Thoracic aorta (tissue), 2 donors: ENCODE measurements at places on chromosomes 1 and 21.

DNA sequence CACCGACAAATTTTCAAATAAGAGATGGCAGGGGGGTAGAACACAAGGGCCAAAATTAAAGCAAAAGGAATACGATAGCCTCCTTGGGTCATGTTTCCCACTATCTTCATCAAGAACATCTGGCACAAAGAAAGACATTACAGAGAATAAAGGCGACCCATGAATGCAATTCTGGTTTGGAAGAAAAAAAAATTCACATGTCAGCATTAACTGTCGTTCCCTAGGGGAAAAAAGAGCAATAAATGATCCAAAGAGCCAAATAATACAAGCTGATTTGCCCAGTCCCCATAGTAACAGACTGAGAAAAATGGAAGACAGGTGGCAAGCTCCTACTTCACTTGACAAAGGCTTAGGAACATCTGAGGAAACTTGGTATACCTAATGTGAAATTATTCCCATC lies 4.5 kb downstream of the STIL start:
- no peak for DNase-seq

DNA sequence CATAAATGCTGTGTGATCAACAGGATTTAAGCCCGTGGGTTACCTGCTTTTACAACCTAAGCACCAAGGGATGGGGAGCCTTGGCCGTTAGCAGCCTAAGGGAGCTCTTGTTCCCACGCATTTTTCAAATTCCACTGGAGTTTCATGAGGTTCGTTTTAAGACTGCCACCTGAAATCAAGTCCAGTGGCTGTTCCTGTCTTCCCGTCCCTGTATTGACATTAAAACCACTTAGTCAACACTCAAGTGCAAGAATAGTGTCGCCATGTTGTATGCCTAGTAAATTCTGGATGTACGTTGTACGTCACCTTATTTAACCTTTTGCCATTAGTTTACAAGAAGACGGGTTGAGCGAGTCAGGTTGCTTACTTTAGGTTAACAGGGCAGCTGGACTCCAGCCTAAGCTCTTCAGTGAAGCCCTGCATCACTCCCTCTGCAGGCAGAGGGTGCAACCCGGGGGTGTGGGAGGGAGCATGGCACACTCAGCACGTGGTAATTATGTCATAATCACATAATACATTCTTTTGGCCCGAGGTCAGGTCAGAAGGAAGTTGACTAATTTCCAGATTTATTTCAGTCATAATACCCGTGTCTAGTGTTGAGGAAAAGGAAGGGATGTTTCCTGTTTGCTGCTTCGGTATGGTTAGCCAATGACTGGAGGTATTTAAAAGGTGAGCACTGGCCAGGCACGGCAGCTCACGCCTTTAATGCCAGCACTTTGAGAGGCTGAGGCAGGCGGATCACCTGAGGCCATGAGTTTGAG lies 42.5 kb downstream of the CNST start:
- DNase-seq = peak; percentile 9

DNA sequence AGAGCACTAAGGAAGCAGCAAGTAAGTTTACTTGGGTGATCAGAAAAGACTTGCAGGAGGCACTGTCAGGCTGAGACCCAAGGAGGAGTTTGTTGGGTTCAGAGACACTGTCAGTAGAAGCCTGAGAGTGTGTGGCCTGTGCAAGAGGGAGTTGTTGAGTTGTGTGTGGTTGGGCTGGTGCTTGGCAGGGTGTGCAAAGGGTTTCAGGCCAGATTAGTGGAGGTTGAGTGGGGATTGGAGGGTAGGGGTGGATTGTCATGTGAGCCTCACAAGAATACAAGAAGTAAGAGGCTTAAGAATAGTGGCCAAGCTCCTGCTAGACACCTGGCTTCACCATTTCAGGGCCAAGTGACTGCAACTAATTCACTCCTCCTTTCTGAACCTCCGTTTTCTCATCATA lies 8.9 kb upstream of the KIF21B start:
- no peak for DNase-seq

DNA sequence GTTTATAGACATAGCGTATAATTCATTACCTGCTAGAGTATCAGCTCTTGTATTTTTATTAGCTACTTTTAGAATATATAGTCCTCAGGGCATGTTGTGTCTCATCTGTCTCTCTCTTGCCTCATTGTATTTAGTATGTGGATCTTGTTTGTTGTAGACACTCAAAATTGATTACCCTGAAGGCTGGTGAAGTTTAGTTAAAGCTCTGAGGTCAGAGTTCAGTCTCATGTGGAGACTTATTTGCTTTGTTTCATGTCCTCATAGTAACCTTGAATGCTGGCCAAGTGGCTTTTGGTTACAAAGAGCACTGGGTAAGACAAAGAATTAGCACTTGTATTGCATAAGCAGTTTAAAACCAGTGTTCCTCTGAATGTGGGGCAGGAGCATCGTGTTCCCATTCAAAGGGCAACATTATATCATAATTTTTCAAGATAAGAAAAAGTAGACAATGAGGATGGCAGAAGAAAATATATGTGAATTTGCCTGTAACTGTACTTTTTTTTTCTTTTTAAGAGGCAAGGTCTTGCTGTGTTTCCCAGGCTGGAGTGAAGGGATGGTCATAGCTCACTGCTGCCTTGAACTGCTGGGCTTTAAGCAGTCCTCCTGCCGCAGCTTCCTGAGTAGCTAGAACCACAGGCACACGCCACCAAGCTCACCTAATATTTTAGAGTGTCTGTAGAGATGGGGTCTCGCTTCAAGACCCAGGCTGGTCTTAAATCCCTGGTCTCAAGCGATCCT lies 17.4 kb downstream of the CNST start:
- no peak for DNase-seq

DNA sequence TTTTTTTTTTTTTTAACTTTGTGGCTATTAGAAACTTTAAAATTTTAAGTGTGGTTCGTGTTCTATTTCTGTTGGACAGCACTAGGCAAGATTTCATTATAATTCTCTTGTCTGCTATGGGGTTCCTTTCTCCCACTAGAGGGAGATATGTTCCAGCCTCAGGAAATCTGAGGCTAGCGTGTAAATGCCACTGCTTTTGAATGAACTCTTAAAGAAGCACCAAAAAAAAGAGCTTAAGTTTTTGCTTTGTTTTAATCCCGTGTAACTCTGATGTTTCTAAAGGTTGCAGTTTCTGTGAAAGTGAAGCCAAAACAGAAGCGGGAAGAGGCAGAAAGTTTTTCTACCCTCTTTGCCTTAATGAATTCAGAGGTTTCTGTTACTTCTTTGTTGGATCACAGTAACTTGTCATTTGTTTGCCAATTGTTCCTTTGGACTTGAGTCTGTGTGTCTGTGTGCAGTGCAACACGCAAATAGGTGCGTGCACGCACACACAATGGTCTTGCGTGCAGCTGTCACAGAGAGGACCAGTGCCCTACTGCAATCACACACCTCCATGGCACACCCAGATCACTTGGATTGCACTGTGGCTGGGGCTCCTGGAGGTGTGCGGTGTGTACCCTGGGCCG lies 32.3 kb downstream of the HHAT start:
- DNase-seq = no peak

GRCh38 chr1:65109487-65109886 lies 38.5 kb upstream of the AK4 start:
- no peak for DNase-seq

- DNase-seq = no peak
Observed at GRCh38 chr1:82901118-82901517, 1097.8 kb downstream of the TTLL7 start.

DNA sequence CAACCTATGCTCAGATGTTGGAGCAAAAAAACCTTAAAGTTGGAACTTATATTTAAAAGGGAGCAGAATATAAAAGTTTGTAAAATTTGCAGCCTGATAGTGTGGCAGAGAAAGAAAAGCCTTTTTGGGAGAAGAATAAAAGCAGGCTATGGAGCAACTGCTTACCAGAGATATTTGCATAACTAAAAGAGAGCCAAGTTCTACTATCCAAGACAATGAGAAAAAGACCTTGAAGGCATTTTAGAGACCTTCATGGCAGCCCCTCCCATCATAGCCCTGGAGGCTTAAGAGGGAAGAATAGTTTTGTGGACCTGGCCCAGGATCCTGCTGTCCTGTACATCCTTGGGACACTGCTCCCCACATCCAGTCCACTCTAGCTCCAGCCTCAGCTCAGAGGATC lies 312.5 kb upstream of the ZRANB2 start:
- DNase-seq = no peak

GRCh38 chr1:25567710-25568089 lies 24.3 kb downstream of the LDLRAP1 start:
- no peak for DNase-seq

DNA sequence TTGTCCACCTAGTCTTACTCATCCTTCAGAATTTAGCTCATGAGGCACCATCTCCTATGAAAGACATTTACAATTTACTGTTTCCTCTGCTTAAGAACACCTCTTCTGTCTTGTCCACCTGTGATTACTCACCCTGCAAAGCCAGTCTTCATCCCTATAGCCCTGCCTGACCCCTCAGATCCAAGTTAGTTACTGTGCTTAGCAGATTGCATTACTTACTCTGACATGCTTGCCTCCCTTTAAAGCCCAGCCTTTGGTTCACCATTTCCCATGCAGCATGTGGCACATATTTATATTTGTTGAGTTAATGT lies 60.9 kb upstream of the VCAM1 start:
- no peak for DNase-seq

GRCh38 chr1:229874136-229874535 lies 192.9 kb upstream of the GALNT2 start:
- DNase-seq = no peak

- DNase-seq = no peak
Observed at GRCh38 chr1:29094433-29094832, 29.3 kb downstream of the TMEM200B start.

DNA sequence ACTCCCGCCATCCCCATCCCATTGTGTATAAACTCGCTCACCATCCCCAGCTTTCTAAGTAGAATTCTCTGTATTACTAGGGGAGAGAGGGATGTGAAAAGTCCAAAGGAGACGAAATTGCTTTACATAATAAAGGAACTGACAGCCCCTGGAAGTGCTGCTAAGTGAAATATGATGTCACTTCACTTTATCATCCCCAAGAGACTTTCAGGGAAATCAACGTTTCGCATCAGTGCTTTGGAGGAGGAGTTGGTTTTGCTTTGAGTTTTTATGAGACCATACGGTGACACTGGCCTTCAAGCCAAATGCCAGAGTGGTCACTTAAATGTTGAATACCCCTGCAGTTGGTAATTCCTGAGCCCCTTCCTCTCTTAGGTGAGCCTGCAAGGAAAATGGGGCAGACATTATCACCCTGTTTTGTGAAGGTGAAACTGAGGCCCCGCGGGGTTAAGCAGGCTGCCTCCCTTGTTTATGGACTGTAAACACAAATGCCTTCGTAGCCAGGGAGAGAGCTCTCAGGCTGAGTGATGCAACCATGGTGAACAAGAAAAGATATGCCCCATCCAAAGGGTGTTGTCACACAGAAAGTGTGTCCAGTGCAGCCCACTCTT lies 58.4 kb upstream of the KAZN start:
- no peak for DNase-seq

GRCh38 chr1:159829273-159829634 lies 2.6 kb downstream of the SLAMF8 start:
- no peak for DNase-seq
